ENCODE measurements at places on chromosomes 5 and 9.

- DNase-seq, result peak; percentile 21
Measured at GRCh38 chr5:174692381-174692780, 32.0 kb upstream of the MSX2 start.

DNA sequence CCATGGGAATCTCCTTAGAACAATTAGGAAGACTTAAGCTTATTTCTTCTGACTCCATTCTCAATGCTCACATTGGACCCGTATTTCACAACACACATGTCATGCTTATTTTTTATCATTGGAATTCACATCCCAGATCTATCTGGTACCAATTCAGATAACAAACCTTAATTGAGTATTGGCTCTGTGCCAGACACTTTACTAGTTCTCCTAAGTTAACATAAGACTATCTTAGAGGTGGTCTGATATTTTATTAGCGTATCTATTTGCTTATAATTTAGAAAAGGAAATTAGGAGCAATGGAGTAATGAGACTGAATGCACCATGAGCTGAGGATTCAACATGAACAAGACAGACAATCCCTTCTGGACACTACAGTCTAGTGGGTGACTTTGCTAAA is 45.1 kb downstream of the FBXL7 start:
- DNase-seq, result no peak

DNA sequence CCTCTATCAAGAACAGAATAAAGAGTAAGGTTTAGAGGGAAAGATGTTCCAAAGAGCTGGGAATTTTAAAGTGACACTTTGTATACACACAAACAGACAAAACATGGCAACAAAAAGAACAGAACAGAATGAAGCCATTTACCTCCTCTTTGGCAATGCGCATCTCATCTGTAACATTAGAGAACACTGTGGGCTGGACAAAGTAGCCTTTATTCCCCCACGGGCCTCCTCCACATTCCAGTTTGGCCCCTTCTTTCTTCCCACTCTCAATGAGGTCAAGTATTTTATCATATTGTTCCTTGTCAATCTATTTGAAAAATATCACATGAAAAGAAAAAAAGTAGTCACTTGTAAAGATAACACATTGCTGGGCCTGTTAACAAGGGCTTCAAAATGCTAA is 41.0 kb downstream of the ALDH1A1 start:
- DNase-seq, result no peak

DNA sequence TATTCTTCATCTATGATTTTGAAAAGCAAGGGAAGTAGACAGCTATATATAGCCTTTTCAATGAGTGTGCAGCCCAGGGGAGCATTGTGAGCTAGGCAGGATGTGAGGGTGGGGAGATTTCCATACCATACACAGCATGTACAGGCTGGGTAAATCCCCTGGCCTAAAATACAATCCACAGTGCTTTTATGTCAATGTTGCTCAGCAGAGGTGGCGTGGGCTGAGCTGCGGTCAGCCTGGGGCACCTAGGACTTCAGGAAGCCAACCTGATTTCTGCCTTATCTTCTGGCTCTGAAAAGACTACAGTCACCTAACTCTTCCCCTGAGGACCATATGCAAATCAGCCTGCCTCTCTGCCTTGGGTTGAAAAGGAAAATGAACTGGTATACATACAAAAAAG is 6.3 kb upstream of the GARIN3 start:
- no peak for DNase-seq

DNA sequence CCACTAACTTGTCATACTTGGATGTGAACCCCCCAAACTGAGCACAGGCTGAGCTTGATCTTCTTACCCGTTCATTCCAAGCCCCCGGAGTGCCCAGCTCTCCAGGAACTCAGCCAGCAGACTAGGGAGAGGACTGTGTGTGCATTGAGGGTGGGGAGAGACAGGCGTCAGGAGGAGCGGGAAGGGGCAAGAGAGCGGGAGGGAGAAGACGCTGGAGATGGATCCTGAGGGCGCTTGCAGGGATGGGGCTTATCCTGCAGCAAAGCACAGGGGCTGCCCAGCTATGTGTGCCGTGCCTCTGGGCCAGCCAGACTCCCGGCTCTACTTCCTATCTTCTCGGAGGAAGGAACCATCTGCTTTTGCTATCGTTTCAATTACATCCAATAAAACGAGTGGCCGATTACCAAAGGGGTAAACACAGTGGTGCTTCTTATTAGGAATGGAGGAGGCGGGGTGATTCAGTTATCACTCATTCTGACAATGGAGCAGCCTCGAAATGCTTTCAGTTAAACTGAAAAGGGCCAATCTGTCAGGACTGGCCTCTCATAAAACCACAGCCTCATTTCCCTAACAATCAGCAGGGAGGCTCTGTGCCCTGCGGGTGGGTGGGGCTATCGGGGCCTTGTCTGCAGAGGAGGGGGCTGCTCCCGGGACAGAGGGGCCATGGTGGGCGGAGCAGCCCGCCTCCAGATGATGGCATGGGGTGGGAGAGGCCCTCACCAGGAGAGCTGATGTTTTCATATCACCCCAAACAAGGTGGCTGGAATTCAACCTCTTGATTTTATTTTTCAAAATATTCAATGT is 168.2 kb downstream of the DAB2IP start:
- DNase-seq, result peak; percentile 68

Measured in retina (tissue), 1 donor.